ENCODE measurements at places on chromosomes 16 and 17. TPM values are rescaled to one million over a fixed set of nuclear protein-coding genes. Genes with fewer than 3 reads are reported as not detected.

GNAO1 gene
- total RNA-seq: not detected

CNEP1R1 gene
- total RNA-seq: 22.0 TPM

MT4 gene
- total RNA-seq: not detected

MYH1 gene
- total RNA-seq: not detected

POLR3K gene
- total RNA-seq: 10.6 TPM
